ENCODE measurements at places on chromosomes 2 and 18.

GRCh38 chr2:236587861-236588815, 18.5 kb downstream of the ACKR3 start:
- DNase-seq: no peak

GRCh38 chr2:108414256-108414876, 34.6 kb upstream of the GCC2 start:
- DNase-seq: peak; percentile 59

- DNase-seq: no peak
These were observed 6.3 kb upstream of the PROKR1 start for GRCh38 chr2:68637047-68637446.

GRCh38 chr2:861655-862354, 88.8 kb upstream of the SNTG2 start:
- no peak for DNase-seq

- no peak for DNase-seq
These were observed at the start of gene ECEL1 for GRCh38 chr2:232487385-232488096. Gene ECEL1 (minus strand): TSS chr2:232487834. CDS start chr2:232486653, 1,181 bp downstream.

GRCh38 chr2:231053846-231054245, 2.8 kb upstream of the PSMD1 start:
- no peak for DNase-seq

DNA sequence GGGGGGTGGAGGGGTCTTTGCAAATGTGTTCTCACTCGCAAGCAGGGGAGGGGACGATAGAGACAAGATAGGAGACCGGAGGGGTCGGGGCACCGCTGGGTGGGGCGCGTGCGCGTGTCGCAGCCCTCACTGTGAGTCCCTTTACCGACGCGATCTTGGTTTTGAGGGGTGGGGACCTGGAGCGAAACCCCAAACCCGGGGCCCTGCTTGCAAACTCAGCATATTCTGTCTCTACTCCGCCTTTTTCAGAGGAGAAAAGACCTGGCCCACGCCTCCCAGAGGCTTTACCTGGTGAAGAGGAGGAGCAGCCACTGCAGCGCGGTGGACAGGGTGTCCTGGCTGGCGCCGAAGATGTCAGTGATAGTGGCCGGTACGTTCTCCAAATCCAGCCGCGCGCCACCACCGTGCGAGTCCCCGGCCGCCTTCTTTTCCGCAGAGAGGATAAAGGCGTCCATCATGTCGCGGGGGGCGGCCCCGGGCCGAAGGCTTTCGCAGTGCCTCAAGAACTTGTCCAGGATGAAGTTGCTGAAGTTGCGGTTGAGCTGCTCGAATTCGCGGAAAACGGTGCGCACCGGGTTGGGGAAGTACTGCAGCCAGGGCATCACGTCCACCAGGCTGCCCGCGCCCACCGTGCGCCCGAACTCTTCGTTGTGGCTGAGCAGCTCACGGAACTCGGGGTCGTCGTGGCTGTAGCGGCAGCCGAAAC, 1.7 kb downstream of the CYP1B1 start:
- no peak for DNase-seq

DNA sequence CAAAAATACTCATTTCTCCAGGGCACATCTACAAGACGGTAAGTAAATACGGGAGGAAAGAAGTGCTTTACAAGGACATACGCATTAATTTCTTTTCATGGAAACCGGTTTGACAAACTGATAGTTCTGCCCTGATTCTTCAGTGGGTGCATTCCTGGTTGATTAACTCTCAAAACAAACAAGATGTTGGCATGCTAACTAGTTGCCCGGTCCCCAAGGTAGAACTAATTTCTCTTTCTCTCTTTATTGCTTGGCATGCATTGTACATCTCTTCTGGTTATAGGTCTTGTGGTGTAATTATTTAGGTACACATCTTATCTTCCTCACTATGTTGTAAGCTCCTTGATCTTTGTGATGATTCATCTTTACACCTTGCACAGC, 46.9 kb upstream of the SPATS2L start:
- DNase-seq: peak; percentile 96

DNA sequence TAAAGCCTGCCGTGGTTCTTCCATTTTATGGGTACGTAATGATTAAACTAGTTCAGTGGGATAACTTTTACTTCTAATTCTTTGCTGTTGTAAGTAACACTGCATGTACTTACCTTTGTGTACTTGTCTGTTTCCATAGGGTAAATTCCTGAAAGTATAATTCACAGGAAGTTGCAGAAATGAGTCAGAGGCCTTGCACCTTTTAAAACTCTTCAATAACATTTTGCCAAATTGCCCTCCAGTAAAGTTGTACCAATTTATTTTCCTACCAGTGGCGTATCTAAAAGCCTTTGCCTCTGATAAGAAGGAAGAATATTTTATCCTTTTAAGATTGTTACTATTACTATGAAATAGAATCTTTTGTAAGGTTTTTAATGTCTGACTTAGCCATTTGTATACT, 65.1 kb downstream of the CAB39 start:
- peak; percentile 94 for DNase-seq

DNA sequence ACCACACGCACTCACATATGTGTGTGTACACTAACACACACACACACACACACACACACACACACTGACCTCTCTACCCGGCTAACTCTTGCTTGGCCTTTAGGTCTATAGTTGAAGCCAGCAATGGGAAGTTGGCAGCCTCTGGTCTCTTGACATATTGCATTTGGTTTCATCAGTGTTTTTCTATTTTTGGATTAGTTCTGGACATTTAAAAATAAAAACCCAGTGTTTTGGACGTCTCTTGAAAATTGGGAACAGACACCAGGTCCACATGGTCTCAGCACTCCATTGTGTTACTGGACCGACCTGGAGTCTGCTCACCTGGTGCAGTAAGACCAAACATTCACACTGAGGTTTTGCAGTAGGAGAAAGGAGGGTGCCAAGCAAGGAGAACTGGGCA, 50.4 kb upstream of the AFF3 start:
- no peak for DNase-seq

GRCh38 chr2:19300961-19301360, 57.5 kb downstream of the OSR1 start:
- DNase-seq: peak; percentile 44

GRCh38 chr2:199223791-199224190, 233.9 kb downstream of the SATB2 start:
- peak; percentile 69 for DNase-seq

GRCh38 chr18:73153271-73153670, 285.5 kb upstream of the NETO1 start:
- DNase-seq: peak; percentile 55

DNA sequence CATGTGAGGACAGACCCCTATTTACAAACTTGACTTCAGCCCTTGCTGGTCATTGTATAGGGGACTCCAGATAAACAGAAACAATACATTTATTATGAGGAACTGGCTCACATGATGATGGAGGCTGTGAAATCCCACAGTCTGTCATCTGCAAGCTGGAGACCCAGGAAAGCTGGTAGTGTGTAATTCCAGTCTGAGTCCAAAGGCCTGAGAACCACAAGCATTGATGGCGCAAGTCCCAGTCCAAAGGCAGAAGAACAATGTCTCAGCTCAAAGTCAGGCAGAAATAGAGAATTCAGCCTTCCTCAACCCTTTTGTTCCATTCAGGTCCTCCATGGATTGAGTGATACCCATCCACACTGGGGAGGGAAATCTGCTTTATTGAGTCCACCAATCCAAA, 28.1 kb upstream of the SPP2 start:
- DNase-seq: no peak

GRCh38 chr2:112662704-112663103, 17.0 kb downstream of the SLC20A1 start:
- no peak for DNase-seq

DNA sequence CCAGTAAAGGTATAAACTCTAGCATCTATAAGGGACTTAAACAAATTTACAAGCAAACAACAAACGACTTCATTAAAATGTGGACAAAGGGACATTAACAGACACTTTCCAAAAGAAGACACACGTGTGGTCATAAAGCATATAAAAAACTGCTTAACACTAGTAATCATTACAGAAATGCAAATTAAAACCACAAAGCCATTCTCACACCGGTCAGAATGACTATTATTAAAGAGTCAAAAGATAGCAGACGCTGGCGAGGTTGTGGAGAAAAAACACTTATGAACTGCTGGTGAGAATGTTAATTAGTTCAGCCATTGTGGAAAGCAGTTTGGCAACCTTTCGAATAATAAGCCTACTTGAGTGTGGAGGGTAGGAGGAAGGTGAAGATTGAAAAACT, 217.1 kb upstream of the DLGAP1 start:
- DNase-seq: no peak

GRCh38 chr18:44798433-44799048, 117.9 kb downstream of the SETBP1 start:
- no peak for DNase-seq

DNA sequence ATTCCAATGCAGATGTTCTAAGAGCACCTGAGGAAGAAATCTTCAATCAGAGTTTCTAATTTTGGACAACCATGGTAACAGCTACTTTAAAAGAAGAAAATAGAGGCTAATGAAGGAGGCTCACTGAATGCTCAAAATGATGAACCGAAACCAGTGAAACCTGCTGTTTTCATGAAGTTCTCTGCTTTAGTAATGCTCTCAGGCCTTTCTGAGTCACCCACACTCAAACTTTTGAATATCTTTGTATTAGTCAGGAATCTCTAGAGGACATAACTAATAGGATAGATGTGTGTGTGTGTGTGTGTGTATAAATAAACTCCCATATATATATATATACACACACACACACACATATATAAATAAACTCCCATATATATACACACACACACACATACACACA, 76.9 kb upstream of the RIT2 start:
- DNase-seq: peak; percentile 0

- no peak for DNase-seq
These were observed 17.7 kb upstream of the ACOXL start for GRCh38 chr2:110714452-110715224.

- no peak for DNase-seq
These were observed 13.1 kb downstream of the RNU2-63P start for GRCh38 chr2:88003074-88003755.

Data from bronchial epithelial cell (primary cell).